ENCODE measurements at places on chromosomes 11 and 22.

DNA sequence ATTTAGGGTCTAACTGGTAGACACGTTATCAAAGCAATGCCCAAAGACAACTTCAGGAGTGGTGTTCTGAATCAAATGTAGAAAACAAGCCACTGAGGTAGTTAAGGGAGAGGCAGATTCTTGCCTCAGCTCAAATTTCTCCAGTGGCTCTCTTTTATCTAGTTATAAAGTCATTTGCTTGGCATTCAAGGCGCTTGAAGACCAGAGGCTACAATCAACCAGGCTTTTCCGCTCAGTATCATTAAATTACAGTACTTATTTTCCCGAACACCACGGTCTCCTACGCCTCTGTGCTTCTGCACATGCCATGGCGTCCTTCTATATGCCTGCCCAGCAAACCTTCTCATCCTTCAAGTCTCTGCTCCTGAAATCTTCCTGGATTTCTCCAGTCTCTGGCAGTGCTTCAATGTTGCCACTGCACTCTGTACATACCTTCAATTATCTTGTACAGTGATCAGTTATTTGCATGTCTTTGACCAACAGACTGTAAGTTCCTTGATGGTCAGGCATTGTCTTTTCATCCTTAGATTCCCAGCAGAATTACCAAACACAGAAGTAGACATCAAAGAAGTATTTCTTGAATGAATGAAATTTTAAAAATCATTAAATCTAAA is 1.4 kb downstream of the POGLUT3 start:
- DNase-seq, result no peak

GRCh38 chr22:17629641-17630040 is 1.1 kb upstream of the ATP6V1E1 start:
- DNase-seq, result no peak

DNA sequence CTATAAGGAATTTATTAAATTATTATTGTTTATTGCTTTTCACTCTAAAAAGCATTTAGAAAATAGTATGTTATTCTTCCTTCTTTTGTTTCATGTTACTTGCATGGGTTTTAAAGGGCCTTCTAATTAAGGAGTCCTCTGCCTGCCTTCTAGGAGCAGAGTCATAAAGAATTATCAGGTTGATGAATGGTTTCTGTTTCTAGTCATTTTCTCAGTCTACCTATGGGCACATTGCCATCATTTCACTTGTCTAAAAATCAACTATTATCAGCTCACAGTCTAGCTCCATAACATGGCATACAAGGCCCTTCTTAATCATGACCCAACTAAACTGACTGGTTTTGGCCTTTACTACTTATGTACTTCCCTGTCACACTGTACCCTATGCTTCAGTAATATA is 16.2 kb downstream of the DYNC2H1 start:
- no peak for DNase-seq

DNA sequence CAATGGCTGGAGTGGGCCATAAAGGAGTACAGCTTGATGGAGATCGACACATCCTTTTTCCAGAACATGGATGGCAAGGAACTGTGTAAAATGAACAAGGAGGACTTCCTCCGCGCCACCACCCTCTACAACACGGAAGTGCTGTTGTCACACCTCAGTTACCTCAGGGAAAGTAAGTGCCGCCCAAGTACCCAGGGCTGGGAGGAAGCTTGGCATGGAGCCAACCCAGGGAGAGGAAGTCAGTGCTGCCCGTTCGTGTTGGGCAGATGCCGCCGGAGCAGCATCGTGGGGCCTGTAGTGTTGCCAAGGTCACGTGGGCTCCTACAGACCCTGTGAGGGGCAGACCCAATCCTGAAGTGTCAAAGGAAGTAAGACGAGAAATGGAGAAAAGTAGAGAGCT is 78.9 kb downstream of the FLI1 start:
- DNase-seq, result no peak

GRCh38 chr11:952406-953385 is 27.0 kb downstream of the AP2A2 start:
- no peak for DNase-seq
